Effector CD4-positive, alpha-beta T cell (primary cell): ENCODE measurements at places on chromosomes 11 and 22.

- no peak for DNase-seq
Measured at GRCh38 chr11:70183032-70183431, 20.1 kb upstream of the FADD start.

DNA sequence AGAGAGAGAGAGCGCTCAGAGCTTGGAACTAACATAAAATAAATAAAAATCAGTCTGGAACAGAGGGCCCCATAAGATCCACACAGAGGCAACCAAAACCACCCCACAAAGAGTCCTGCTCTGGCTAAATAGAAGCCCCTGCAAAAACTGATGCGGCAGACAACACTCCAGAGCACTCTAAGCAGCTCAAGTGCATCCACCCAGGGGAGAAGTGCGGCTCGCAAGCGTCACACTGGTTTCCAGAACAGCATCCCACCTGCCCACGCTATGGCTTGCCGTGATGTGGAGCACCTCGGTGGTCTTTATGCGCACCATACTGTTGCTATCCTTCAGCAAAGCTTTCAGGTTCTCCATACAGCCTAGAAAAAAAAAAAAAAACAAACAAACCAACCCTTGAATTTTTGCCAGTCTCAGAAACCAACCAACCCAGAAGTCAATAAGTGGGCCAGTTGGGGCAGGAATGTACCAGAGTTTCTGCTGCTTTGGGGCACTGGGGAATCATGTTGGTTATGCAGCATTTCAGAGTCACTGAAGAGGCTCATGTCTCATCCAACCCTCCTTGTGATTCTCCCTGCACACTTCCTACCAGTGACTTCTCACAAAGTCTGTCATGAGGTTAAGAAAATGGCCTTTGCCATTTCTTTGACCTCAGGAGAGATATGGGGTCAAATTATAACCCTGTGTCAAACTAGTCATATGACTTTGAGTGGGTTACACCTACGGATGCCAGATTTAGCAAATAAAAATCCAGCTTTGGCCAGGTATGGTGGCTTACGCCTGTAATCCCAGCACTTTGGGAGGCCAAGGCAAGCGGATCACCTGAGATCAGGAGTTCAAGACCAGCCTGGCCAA, 3.0 kb downstream of the RSPH14 start:
- no peak for DNase-seq

DNA sequence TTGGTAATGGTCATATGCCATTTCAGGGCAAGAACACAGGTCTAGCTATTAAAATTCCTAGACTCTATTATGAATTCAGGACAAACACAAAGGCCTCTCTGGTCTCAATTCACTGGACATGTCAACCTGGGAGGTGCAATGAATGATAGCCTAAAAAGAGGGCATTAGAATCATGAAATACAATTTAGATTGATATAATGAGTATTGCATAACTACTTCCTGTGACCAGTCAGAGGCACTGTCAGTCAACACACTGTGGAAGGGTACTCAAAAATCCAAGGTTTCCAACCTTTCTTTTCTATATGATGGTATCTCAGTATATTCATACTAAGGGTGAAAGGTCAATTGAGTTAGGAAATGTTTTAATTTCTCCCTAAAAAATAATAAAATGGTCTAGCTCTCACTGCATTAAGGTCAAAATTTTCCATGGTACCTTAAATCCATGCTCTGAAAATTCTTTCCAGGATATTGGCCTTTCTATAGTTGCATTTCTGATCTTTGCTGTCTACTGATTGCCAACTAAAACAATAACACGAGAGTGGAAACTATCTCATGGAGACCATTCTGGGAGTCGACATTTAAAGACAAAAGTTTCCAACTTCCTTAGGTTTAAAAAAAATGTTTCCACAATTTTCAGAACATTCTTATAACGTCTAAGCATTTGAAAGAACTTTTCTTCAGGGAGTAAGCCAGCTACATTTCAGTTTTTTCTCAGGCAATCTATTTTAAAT, 81.7 kb upstream of the APOA1 start:
- DNase-seq: no peak

DNA sequence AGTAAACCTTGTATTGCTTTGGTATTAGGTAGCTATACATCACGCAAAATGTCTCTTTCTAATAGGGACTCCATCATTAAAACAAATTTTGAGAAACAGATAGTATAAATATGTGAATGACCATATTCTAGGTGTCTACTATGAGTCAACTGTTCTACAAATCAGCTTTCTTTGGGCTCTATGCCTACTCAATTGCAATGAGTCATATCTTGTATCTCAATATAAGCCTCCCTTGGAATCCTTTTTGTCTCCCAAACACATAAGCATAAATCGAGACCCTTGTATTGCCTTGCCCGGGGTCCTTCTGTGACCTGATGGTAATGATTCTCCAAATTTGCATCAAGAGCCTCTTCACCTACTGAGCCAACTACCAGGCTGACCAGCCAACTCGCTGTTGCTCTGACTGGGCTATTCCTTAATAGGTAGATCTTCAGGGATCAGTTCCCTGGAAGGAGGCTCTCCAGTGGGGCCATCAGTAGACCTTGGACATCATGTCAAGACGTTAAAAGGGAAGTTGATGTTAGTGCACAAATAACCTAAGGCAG, 22.2 kb downstream of the BLID start:
- DNase-seq: no peak
